T-cell (primary cell): ENCODE measurements at places on chromosomes 4 and X.
A peak's percentile ranks its signal among the peaks of the same experiment; 100 is the strongest.

GRCh38 chrX:136221851-136222513, 29.2 kb downstream of the MAP7D3 start:
- H3K27ac ChIP-seq, result no peak overlapping the region
- H3K4me3 ChIP-seq, result no peak overlapping the region
- H3K4me1 ChIP-seq, result no peaks in the 10 kb centered on the region
- no peaks in the 10 kb centered on the region for H3K27me3 ChIP-seq
- DNase-seq, result no peak

GRCh38 chr4:22667332-22667940, 25.3 kb upstream of the GBA3 start:
- H3K4me1 ChIP-seq, result no peaks in the 10 kb centered on the region
- H3K27me3 ChIP-seq, result no peaks in the 10 kb centered on the region
- no peaks in the 10 kb centered on the region for H3K36me3 ChIP-seq
- DNase-seq, result no peak
- H3K4me3 ChIP-seq, result no peak overlapping the region
- no peak overlapping the region for H3K27ac ChIP-seq

DNA sequence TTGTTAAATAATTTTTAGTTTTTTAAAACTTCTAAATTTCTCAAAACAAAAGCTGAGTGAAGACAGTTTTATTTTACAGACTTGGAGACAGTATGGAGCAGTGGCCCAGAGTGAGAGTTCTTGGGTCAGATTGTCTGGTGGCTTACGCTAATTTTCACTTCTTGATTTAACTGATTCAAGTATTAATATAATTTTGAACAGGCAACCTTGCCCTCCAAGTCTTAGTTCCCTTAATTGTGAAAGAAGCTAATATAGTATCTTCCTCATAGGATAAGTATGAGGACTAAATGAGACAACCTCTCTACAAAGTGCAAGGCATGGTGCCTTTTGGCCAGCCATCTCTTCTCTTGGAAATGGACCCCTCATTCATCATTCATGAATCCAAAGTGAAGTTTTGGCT, 25.4 kb downstream of the ATP7A start:
- H3K4me1 ChIP-seq, result no peaks in the 10 kb centered on the region
- H3K36me3 ChIP-seq, result no peaks in the 10 kb centered on the region
- no peaks in the 10 kb centered on the region for H3K27me3 ChIP-seq
- DNase-seq, result no peak
- no peak overlapping the region for H3K27ac ChIP-seq

DNA sequence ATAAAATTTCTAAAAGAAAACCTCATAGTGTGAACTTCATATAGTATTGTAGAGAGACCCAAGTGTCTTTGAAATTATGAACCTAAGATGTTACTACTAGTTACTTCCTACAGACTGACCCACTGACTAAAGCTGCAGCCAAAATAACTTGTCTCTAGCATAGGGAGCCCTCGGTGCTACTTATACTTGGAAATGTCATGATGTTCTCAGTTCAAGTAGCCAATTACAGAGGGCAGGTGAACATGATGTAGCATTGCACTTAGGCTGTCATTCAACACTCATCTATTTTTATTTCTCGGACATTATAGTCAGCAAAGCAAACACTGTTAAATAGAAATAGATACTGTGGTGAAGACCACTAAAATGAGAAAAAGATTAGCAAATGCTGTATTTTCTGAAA, 165.6 kb downstream of the AREG start:
- no peak overlapping the region for H3K27ac ChIP-seq
- H3K27me3 ChIP-seq, result no peaks in the 10 kb centered on the region
- no peak overlapping the region for H3K4me3 ChIP-seq

DNA sequence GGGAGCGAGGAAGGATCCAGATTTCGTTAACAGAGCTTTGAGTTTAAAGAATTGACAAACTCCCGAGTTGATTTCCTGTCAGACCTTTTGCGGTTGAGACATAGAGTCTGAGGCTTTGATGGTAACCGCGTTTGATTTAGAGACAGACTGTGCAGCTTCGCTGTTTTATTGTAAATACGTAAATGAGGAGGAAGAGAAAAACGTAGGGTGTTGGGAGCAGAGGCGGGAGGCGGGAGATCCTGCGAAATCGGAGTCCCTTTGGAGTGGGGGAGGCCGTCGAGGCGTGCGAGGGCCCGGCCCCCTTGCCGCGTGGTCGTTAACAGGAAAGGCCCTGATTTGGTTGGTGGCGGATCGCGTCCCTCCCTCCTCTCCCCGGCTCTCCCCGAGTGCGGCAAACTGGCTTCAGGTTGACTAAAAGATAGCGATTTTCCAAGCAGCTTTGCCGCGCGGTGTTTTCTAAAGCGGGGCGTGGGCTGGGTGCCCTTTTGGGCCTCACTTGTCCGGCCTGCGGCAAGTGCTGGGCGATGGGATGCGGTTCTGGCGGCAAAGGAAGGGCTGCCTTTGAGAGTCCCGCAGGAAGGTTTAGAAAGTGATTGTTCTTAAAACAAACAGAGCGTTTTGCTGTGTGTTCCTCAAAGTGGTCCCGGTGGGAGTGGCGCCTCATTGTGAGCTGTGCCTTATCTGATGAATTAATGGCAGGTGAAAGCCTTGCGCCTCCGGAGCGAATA, 857 bp downstream of the SCML1 start:
- no peaks in the 10 kb centered on the region for H3K27me3 ChIP-seq
- peak overlapping the region; percentile 80 for H3K4me3 ChIP-seq

DNA sequence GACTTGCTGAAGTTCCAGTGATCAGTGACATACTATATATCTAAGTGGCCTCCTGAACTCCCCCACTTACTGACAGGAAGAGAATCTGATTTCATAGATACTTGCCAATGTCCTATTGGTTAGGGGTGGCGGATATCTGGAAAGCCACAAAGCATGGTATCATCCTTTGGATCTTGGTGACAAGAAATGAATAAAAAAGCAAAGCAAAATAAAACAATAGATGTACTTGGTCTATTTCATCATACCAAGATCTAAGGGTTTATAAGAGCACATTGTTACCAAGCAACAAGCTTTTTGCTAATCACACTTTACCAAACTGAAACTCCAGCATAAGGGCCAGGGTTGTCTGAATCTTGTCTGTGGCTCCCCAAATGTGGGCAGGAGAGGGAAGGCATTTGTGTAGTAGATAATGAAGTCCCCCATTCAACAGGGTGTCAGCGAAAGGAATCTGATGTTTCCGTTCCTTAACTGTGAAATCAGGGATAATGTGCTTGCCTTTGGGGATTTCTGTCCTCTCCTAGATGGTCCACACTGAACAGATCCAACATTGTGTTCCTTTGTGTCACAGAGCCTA, 125.0 kb upstream of the SMIM10 start:
- no peak overlapping the region for H3K4me3 ChIP-seq
- H3K27ac ChIP-seq, result no peak overlapping the region
- H3K36me3 ChIP-seq, result no peaks in the 10 kb centered on the region
- no peak for DNase-seq
- no peaks in the 10 kb centered on the region for H3K27me3 ChIP-seq

DNA sequence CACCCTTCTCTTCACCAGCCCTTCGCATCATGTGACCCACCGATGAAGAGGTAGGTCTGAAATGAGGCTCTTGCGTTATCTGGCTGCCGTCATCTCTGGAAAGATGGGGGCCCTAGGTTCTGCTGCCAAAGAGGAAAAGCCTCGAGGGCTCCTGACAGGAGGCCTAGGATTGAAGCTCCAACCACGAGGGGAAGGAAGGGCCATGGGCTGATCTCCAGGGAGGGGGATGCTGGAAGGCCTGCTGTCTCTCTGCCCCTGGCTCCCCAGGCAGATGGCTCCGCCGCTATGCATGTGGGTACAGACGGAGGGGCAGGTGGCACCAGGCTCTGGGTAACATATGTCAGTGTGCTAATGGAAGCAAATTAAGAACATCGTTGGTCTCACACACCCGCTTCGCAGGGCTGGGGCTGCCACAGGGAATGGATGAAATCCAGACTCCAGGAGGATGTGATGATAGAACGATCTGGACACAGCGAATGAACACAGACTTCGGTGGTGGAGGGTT, 44.9 kb downstream of the AFAP1 start:
- no peak overlapping the region for H3K4me3 ChIP-seq
- DNase-seq, result no peak
- H3K27me3 ChIP-seq, result peaks cover 3% of the 10 kb centered on the region
- H3K36me3 ChIP-seq, result no peaks in the 10 kb centered on the region
- no peaks in the 10 kb centered on the region for H3K4me1 ChIP-seq

- no peak overlapping the region for H3K4me3 ChIP-seq
- H3K4me1 ChIP-seq, result no peaks in the 10 kb centered on the region
- H3K36me3 ChIP-seq, result no peaks in the 10 kb centered on the region
- DNase-seq, result no peak
- no peaks in the 10 kb centered on the region for H3K27me3 ChIP-seq
Measured at GRCh38 chr4:163618845-163619244, 124.4 kb downstream of the TMA16 start.

- H3K4me1 ChIP-seq, result no peaks in the 10 kb centered on the region
- H3K36me3 ChIP-seq, result no peaks in the 10 kb centered on the region
- no peak overlapping the region for H3K27ac ChIP-seq
Measured at GRCh38 chr4:92339676-92340075, 35.9 kb downstream of the GRID2 start.

DNA sequence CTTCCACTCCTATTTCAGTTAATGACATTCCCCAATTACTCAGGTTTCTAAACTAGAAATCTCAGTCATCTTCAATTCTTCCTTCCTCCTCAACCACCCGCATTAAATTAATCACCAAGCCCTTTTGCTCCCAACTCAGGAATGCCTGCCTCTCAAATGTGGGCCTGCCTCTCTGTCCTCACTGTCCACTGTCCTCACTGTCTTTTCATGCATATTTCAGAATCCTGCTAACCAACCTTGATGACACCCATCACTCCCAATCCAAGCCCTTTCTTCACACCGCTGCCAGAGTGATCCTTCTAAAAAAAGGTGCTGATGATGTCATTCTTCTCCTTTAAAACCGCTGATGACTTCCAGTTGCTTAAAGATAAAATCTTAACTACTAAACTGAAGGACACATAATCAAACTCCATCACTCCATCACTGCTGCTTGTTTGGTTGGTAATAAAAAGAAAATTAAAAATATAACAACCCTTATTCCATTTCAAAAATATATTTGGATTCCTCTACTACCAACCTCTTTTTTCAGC, 5.1 kb upstream of the APBB2 start:
- no peaks in the 10 kb centered on the region for H3K36me3 ChIP-seq
- H3K27me3 ChIP-seq, result peaks cover 31% of the 10 kb centered on the region

DNA sequence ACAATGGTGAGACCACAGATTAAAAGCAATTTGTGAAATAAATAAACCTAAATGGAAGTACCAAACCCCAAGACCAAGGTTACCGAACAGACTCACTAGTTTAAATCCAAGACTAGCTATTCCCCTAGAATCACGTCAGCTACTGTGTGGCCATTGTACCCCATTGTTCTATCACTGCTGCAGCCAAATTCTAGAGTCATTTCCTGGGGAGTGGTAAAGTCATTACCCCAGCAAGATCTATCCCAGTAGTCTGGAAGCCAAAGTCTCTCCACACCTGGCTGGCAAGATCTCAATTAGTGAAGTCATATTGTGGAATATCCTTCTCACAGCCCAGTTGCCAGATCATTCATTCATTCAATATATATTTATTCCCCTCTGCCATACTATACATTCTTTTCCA, 67.5 kb downstream of the PHOX2B start:
- no peaks in the 10 kb centered on the region for H3K4me1 ChIP-seq
- H3K36me3 ChIP-seq, result no peaks in the 10 kb centered on the region
- DNase-seq, result no peak
- H3K27ac ChIP-seq, result no peak overlapping the region
